Mucosa of descending colon (tissue), 3 donors: ENCODE measurements at places on chromosomes 5 and 9.

GRCh38 chr9:7150153-7150890 lies 392.5 kb downstream of the KDM4C start:
- peak; percentile 58 for DNase-seq

DNA sequence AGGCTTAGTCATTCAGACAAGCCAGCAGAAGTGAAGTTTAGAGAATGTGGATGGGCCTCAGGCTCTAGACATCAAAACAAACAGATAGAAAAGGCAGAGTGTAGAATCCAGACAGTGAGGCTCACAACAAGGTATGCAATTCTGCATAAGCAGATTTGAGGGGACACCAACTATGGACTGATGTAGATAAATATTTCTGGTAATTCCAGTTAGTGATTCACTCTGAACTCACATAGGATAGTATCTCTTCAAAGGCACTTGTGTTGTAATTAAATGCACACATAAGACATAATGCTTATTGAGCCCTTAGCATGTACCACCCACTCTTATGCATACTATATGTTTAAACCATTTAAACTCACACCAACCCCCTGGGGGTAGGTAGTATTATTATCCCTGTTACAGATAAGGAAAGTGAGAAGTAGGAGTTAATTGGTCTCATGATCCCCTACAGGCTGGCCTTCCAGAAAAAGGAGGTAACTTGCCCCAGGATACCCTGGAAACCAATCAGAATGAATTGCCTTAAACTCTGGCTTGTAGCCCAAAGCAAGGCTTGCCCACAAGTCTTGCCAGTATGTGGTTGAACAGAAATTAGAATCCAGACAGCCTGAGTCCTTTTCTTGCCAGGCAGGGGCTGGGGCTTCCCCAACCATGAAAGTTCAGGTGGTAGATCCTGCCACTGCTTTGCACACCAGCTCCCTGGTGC lies 39.5 kb upstream of the HSPB3 start:
- no peak for DNase-seq

DNA sequence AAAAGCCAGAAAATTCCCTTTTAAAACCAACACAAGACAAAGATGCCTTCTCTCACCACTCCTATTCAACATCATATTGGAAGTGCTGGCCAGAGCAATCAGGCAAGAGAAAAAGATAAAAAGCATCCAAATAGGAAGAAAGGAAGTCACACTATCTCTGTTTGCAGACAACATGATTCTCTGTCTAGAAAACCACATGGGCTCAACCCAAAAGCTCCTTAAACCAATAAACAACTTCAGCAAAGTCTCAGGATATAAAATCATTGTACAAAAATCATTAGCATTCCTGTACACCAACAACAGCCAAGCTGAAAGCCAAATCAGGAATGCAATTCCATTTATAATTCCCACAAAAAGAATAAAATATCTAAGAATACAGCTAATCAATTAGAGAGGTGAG lies 112.0 kb downstream of the ADAMTSL1 start:
- no peak for DNase-seq

GRCh38 chr5:88401228-88401627 lies 132.6 kb upstream of the TMEM161B start:
- DNase-seq: no peak

DNA sequence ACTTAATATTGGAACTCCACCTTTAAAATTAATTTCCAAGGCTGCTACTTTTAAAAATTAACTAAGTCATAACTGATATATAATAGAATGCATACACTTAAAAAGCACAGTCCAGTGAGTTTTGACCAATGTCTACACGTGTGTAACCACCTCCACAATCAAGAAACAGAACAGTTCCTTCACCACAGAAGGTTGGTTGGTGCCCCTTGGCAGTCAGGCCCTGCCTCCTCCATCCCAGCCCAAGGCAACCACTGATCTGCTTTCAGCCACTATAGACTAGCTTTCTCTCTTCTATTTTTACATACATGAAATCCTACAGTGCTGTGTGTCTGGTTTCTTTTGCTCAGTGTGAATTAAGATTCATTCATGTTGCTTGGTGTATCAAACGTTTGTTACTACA lies 215.2 kb downstream of the CRB2 start:
- no peak for DNase-seq

DNA sequence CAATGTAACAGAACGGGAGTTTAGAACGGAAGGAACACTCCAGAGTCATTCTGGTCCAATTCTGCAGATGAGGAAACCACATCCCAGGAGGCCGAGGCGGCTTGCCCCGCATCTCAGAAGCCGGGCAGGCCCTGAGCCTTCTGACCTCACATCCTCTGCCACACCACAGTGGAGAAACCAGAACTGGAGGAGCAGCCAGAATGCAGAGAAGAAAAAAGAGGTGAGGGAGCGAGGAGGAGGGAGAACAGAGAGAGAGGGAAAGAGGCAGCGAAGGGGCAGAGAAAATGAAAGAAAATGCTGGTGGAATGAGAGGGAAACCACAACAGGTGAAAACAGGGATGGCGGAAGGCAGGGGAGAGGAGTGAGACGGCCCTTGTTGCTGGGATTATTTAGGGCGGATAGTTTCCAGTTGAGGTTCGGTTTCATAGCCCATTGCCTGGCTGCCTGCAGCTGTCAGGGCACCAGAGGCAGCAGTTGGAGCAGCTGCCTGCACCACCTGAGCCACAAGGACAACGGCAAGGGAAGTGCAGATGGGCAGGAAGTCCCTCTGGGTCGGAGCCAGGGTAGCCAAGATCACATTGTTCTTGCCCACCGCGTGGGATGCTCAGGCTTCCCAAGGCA lies at the start of gene HMHB1:
HMHB1 (plus strand) TSS at position 77 of the 621 bp plus-strand sequence.
- no peak for DNase-seq

- no peak for DNase-seq
Observed at GRCh38 chr5:2417301-2417700, 334.2 kb downstream of the IRX2 start.

- no peak for DNase-seq
Observed at GRCh38 chr5:142894749-142895148, 124.6 kb downstream of the ARHGAP26 start.

DNA sequence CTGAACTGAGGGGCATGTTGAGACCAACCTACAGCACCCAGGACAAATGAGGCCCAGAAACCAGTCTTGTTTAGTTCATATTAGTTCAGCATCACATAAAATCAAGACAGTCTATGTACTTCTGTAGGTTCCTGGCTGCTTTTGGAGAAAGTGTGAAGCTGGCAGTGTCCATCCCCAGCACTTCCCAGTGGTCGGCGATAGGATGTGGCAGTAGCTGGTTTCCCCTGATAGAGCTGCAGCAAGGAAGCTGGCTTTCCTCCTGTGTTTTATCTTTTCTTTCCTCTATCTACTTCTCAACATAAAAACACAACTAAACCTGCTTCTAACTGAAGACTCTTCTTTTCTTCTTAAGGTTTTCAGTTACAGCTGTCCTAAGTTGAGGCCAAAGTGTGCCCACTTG lies 43.0 kb upstream of the SLC46A2 start:
- DNase-seq: no peak

- peak; percentile 63 for DNase-seq
Observed at GRCh38 chr5:163915481-163915961, 410.1 kb downstream of the MAT2B start.

- no peak for DNase-seq
Observed at GRCh38 chr9:107898761-107899160, 409.2 kb upstream of the KLF4 start.

DNA sequence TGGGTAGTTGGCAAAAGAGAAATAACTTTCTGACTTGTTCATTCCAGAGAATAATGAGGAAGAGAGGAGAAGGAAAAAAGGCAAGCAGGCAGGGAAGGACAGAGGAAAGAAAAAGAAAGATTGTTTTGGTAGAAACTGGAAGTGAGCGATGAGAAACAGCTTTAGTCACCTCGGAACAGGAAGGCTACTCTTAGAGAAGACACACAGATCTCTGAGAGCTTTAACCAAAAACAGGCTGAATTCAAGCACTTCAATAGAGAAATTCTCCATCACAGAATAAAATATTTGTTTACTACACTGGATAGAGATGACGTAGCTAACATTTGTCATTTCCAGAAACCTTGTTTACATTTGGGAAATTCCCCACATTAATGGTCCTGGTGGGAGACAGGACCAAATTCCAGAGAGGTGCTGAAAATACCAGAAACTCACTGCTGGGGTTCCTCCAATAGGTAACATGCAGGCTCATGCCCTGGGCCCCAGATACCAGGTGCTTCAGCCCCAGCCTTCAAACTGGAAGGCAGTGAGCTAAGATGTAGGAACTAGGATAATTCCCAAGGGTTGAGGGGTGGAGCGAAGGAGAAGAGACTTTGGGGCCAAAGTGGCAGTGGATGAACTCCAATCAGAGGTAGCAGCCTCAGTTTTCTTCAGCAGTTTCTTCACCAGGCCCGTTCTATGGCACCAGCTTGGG lies 227.7 kb upstream of the GRAMD2B start:
- DNase-seq: no peak

DNA sequence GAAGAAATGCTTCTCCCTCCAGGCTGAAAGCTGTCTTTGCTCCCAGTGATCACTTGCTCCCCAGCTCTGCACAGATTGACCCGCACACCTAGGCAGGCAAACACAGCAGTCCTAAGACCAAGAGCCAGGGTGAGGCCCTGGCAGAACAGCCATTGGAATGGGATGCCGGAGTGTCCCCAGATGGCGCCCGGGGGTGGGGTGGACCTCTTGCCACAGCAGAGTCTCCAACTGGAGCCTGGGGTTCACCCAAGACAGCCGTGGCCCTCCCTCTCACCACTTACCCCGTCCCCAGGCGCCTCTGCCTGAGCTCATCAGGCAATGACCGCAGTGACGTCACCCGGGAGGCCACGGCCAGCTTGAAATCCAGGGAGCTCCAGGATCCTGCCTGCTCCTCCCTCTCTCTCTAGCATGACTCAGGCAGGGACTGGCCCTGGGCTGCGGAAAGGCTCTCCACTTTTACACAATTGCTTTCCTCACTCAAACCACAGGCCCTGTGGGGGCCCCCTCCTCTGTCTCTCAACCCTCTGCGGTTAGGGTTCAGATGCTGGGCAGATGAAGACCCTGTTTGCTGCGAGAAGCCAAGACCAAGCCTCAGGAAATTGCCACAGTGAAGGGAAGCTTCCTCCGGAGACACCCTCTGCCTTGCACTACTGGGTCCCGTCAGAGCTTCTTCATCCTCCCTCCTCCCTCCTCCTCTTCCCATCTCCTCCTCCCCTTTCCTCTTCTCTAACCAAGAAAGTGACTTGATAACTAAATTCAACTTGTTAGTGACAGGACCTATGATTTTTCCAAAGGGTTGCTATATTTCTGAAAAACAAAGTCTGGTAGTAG lies 24.3 kb upstream of the PTGES start:
- peak; percentile 79 for DNase-seq

GRCh38 chr9:110086537-110086936 lies 121.4 kb downstream of the C9orf152 start:
- no peak for DNase-seq

DNA sequence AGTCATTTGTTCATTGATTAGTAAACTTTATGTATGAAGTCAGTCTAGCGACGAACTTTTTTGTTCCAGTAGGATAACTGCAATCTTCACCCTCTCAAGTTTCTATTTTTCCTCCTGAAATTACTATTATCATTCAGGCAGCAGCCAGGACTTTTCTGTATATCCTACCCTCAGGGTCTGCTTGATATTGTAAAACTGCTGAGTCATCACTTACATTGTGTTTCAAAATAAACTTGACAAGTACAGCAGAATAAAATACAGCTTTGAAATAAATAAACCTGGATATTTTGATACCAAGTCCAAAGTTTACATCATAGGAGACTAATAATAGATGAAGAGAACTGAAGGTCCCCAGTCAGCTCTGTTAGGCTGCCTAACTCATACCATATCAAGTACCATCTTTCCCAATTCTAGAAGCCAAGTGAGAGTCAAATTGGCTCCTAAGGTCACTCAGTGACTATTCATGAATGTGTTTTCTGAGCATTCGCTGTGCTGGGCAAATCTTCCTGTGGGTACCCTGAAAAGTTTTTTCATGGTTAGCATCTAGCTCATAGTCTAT lies 234.6 kb downstream of the PARP8 start:
- DNase-seq: no peak

DNA sequence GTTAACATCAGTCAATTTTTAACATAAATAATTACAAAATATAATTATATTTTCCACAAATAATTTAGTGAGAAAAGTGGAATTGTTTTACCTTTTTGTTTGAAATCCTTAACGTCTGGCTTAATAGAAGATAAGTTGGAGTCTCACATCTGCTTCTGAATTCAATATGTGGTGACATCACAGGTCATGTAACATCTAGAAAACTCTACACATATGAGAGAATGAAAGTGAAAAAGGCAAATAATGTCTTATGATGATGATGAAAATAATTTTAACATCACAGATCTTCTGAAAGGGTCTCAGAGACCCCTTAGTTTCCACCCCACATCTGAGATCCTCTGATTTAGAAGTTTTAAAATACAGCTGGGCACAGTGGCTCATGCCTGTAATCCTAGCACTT lies 81.5 kb downstream of the PRKACG start:
- no peak for DNase-seq

- no peak for DNase-seq
Observed at GRCh38 chr9:73680831-73681230, 529.2 kb downstream of the ANXA1 start.

- no peak for DNase-seq
Observed at GRCh38 chr5:93452255-93452654, 128.8 kb downstream of the NR2F1-AS1 start.

- no peak for DNase-seq
Observed at GRCh38 chr5:87125766-87126165, 141.9 kb upstream of the RASA1 start.

DNA sequence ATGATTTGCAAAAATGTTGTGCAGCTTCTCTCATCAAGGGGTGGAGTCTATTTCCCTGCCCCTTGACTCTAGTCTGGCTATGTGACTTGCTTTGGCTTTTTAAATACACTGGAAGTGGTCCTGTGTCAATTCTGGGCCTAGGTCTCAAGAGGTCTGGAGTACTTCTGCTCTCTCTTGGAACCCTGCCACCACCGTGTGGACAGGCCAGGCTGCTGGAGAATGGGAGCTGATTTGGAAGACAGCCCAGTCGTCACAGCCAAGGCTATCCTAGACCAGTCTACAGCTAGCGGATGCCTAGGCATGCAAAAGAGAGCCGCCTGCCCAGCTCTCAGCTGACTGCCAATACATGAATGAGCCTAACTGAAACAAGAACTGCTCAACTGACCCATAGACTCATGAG lies 56.7 kb upstream of the CLINT1 start:
- peak; percentile 58 for DNase-seq

DNA sequence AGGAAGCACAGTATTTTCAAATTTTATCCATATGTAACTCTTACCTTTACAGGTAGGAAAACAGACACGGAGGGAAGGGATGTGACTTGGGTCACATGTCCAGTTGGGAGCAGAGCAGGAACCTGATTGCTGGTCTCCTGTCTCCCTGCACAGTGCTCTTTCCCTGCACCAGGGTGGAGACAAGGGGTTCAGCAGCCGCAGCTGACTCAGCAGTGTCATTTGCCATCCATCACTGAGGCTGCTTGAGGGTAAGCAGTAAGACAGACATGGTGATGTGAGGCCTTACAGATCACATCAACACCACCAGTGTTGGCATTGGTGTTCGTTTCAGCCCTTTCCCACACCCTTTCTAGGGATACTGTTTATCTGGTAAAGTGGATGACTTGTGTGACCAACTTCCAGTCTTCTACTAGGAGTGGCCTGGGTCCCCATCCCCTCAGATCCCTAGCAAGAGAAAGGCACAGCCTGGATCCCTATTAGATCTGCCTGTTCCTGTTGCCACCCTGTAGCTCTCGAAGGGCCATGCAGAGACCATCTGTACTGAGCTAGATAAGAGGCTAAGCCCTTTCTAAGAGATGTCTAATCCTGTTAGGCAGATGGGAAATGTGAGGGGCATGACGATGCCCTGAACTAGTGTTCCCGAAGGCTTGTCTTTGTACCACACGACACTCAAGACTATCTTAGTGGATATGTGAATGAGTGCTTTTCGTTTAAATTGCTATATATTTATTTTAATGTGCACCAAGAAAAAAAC lies 29.1 kb downstream of the FRMPD1 start:
- DNase-seq: no peak

- DNase-seq: peak; percentile 23
Observed at GRCh38 chr9:134058716-134059115, 9.1 kb downstream of the BRD3 start.
